ENCODE measurements at places on chromosomes 11 and 22.

- no peaks in the 10 kb centered on the region for H3K4me1 ChIP-seq
- no peaks in the 10 kb centered on the region for H3K36me3 ChIP-seq
- H3K27ac ChIP-seq, result no peak overlapping the region
- no peak for DNase-seq
- H3K4me3 ChIP-seq, result no peak overlapping the region
- no peaks in the 10 kb centered on the region for H3K27me3 ChIP-seq
Measured at GRCh38 chr22:44170470-44170869, 10.3 kb upstream of the PARVG start.

GRCh38 chr22:20875296-20875695 lies 16.5 kb downstream of the SNAP29 start:
- no peak overlapping the region for H3K27ac ChIP-seq
- peaks cover 4% of the 10 kb centered on the region for H3K4me1 ChIP-seq
- H3K4me3 ChIP-seq, result no peak overlapping the region
- no peaks in the 10 kb centered on the region for H3K27me3 ChIP-seq
- H3K36me3 ChIP-seq, result peaks cover 22% of the 10 kb centered on the region

DNA sequence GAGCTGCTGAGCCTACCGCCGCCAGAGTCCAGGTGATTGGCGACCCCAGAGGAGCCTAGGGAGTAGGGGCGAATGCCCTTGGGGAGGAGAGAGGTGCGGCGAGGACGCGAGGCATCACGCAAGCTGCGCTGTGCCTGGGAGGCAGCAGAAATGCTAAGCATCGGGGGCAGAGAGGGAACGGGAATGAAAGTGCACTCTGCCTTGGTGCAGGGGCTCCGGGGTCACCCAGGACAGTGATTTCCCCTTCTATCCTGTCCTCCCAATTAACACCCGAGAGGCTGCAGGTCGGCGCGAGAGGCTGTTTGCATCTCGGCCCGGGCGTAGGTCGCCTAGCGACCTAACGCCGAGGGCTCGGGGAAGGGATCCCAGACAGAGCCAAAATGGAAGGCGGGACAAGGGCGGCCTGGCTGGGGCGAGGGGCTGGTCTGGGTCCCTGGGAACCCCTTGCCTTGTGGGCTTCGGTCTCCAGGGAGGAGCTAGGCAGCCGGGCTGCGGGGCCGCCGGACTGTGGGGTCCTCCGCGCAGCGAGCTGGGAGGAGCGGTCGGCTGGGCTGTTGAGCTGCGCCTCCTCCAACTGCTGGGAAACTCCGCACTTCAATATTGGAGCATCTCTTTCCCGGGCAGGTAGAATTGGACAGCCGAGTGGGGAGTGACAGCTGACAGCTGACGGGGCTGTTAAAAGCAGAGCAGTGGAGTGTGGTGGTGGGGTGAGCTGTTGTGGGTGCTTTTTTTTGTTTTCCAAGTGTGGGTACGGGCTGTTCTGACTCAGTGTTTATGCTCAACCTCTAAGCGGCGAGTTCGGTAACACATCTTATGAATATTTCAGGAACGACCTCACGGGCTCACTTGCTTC lies 657 bp downstream of the ELMOD1 start:
- H3K27me3 ChIP-seq, result peaks cover 48% of the 10 kb centered on the region
- DNase-seq, result peak; percentile 9

- DNase-seq, result peak; percentile 79
- H3K27me3 ChIP-seq, result no peaks in the 10 kb centered on the region
- H3K36me3 ChIP-seq, result no peaks in the 10 kb centered on the region
- H3K4me3 ChIP-seq, result no peak within 1 kb of the TSS
Measured at GRCh38 chr11:90134478-90135003, at the start of gene NAALAD2. NAALAD2 (plus strand) TSS chr11:90134663; CDS start chr11:90134759, 96 bp downstream.

- no peak for DNase-seq
- H3K4me1 ChIP-seq, result no peaks in the 10 kb centered on the region
- H3K36me3 ChIP-seq, result no peaks in the 10 kb centered on the region
- H3K27me3 ChIP-seq, result no peaks in the 10 kb centered on the region
- no peak overlapping the region for H3K4me3 ChIP-seq
Measured at GRCh38 chr11:109735128-109735527, 313.1 kb downstream of the C11orf87 start.

GRCh38 chr11:64892838-64893193 lies 14.4 kb upstream of the EHD1 start:
- no peak overlapping the region for H3K27ac ChIP-seq
- H3K4me3 ChIP-seq, result no peak overlapping the region
- no peak for DNase-seq
- H3K36me3 ChIP-seq, result peaks cover 18% of the 10 kb centered on the region

GRCh38 chr11:72426103-72426757 lies 8.1 kb downstream of the CLPB start:
- no peak overlapping the region for H3K4me3 ChIP-seq
- no peak for DNase-seq
- H3K36me3 ChIP-seq, result peaks cover 21% of the 10 kb centered on the region

DNA sequence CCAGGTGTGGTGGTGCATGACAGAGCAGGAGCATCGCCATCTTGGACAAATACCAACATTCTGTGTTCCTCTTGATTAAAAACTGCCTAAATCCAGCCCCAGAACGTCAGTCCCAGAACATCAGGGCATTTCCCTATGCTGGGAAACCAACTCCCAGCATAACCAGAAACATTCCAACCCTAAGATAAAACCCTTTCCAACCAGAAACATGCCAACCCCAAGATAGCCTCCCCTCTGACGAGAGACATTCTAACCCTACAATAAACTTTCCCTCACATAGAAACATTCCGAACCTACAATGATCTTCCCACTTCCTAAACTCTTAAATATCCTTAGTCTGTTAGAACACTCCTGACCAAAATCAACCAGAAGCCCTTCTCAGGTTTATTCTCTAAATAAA lies 11.6 kb downstream of the PLAAT4 start:
- H3K27me3 ChIP-seq, result no peaks in the 10 kb centered on the region
- DNase-seq, result no peak
- no peaks in the 10 kb centered on the region for H3K4me1 ChIP-seq
- H3K36me3 ChIP-seq, result no peaks in the 10 kb centered on the region

- H3K4me3 ChIP-seq, result no peak overlapping the region
- H3K36me3 ChIP-seq, result no peaks in the 10 kb centered on the region
- H3K4me1 ChIP-seq, result no peaks in the 10 kb centered on the region
- peaks cover 27% of the 10 kb centered on the region for H3K27me3 ChIP-seq
Measured at GRCh38 chr22:45886540-45886939, 90.4 kb downstream of the WNT7B start.

- no peaks in the 10 kb centered on the region for H3K36me3 ChIP-seq
- H3K4me1 ChIP-seq, result no peaks in the 10 kb centered on the region
- H3K27me3 ChIP-seq, result no peaks in the 10 kb centered on the region
- H3K27ac ChIP-seq, result no peak overlapping the region
- DNase-seq, result no peak
- H3K4me3 ChIP-seq, result no peak overlapping the region
Measured at GRCh38 chr11:94997437-94997836, 23.9 kb downstream of the KDM4D start.

DNA sequence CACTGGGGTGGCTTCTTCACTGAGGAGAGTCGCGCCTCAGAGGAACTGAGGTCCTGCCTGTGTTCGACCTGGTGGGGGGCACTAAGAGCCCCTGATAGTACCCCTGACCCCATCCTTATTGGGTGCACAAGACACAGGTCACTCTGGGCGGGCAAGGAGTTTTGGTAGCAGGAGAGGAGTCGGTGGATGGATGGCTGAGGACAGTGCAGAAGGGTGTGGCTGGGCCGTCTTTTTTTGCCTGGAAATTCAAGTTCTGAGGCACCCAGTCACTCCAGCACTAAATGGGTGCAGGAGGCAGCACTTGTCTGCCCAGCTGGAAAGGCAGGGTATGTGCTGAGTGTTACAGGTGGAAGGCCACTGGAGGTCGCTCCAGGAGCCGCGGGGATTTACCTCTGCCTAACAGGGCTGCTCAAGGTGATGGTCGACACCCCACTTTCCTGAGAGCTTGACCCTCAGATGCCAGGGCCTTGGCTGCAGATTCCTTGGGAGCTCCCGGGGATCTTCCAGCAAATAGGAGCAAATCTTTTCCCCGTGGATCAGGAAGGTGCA lies 960 bp downstream of the TSSC4 start:
- H3K36me3 ChIP-seq, result no peaks in the 10 kb centered on the region
- peak overlapping the region; percentile 99 for H3K4me3 ChIP-seq
- H3K27ac ChIP-seq, result peak overlapping the region; percentile 89
- peaks cover 19% of the 10 kb centered on the region for H3K4me1 ChIP-seq

DNA sequence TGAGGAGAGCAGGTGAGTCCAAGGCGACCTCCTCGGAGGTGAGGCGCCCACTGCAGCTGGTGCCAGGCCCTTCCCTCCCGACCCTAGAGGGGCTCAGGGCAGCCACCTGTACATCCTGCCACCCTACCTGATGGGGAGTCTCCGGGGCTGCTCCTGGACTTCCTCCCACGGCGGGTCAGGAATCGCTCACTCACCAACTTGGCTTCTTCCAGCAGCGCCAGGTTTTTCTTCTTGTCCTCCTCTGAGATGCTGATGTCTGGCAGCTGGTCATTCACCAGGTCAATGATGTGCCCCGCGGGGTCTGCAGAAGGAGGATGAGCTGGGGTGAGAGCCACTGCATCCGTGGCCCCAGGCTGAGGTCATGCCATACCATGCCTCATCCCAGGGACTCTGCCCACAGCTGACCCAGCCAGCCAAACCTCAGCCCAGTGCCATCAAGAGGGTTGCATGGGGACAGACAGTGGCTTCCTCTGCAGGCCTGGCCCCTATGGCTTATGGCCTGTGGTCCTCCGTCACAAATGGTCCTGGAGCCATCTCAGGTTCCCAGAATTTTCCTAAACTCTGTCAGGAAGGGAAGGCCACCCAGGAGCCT lies 61.0 kb upstream of the LYVE1 start:
- H3K27ac ChIP-seq, result no peak overlapping the region
- no peak overlapping the region for H3K4me3 ChIP-seq
- H3K27me3 ChIP-seq, result no peaks in the 10 kb centered on the region
- DNase-seq, result no peak
- no peaks in the 10 kb centered on the region for H3K36me3 ChIP-seq
- peaks cover 22% of the 10 kb centered on the region for H3K4me1 ChIP-seq

DNA sequence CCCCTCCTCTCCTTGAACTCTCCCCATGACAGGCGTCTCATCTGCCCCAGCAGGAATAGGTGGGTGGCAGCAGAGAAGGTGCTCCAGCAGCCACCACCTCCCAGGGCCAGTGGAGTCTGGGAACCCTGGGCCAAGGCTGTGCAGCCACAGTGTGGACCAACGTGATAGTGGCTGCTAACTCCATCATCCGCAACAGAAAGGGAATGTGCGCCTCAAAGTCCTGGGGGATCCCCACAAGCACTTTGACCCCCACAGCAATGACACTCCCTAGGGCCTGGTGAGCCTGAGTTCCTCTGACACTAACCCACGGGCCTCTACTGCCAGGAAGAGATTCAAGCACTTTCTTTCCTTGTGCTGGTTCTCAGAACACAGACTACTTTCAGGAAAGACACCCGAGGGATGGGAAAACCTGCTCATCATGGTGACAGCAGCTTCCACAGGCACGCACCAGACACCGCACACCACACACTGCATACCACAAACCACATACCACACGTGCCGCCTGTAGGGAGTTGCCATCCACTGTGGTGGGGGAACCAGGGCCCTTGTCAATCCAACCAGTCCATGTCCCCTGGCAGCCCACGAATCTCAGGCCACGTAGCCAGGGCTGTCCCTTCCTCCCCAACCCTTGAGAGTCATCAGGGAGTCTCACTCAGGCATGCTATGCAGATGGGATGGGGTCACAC lies 3.4 kb upstream of the SLC25A1 start:
- no peak overlapping the region for H3K27ac ChIP-seq
- peaks cover 18% of the 10 kb centered on the region for H3K4me1 ChIP-seq
- DNase-seq, result no peak
- H3K4me3 ChIP-seq, result no peak overlapping the region

- DNase-seq, result no peak
- no peaks in the 10 kb centered on the region for H3K4me1 ChIP-seq
Measured at GRCh38 chr11:21056644-21057043, 387.3 kb downstream of the NELL1 start.

DNA sequence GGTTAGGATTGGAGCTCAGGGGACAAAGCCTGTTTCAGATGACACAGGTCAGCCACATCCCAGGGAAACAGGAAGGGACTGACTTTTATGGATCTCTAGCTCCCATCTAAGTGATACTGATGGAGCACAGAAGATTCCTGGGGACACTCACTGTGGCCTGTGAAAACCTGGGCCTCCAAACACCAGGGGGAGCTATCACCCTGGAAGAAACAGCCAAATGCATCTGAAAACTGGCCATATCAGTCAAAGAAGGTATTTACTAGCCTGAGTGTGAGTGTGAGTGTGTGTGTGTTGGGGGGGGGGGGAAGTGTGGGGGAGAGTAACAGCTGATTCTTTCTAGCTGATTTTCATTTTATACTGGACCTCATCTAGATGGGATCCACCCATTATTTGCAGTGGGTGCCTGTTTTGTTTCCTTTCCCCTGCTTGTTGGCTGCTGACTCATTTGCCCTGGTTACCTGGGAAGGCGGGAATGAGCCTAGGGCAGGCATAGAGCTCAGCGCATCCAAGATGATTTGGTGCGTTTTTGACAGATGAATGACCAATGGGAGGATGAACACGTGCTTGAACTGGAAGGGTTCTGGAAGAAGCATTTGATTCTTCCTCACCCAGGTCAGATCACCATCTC lies 284.0 kb downstream of the KIRREL3 start:
- no peaks in the 10 kb centered on the region for H3K27me3 ChIP-seq
- H3K4me1 ChIP-seq, result no peaks in the 10 kb centered on the region
- no peak overlapping the region for H3K4me3 ChIP-seq
- no peak overlapping the region for H3K27ac ChIP-seq

GRCh38 chr22:48884786-48885185 lies 942.9 kb downstream of the BRD1 start:
- H3K36me3 ChIP-seq, result no peaks in the 10 kb centered on the region
- no peak overlapping the region for H3K4me3 ChIP-seq
- H3K27ac ChIP-seq, result no peak overlapping the region
- no peak for DNase-seq
- no peaks in the 10 kb centered on the region for H3K4me1 ChIP-seq

GRCh38 chr22:43057641-43058040 lies 31.6 kb downstream of the TTLL1 start:
- H3K27ac ChIP-seq, result no peak overlapping the region
- no peaks in the 10 kb centered on the region for H3K4me1 ChIP-seq
- H3K27me3 ChIP-seq, result no peaks in the 10 kb centered on the region
- H3K4me3 ChIP-seq, result no peak overlapping the region
- no peaks in the 10 kb centered on the region for H3K36me3 ChIP-seq

DNA sequence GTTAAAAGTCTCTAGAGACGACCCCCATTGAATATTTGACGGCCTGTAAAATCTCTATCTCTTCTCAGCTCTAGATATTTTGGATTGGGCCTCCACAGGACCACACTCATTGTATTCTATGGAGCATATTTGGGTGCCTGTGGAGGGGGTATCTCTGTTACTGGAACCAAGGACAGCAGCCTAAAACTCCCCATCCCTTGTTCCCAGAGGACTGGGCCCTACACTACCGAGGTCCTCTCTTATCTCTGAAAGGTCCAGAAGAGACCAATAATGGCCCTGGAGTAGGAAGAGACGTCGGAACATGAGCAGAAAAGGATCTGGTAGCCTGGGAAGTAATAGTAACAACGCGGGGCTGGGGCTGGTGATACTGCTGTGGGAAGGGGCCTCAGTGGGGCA lies 542 bp downstream of the HPS4 start:
- no peaks in the 10 kb centered on the region for H3K27me3 ChIP-seq
- no peak for DNase-seq
- peaks cover 13% of the 10 kb centered on the region for H3K4me1 ChIP-seq
- peak overlapping the region; percentile 94 for H3K4me3 ChIP-seq
- H3K27ac ChIP-seq, result peak overlapping the region; percentile 85
- no peaks in the 10 kb centered on the region for H3K36me3 ChIP-seq
